Activated T-helper 1 cell treated with Interleukin-2 at 50 U/mL for 16 hours (primary cell): ENCODE measurements at places on chromosomes 1 and 21.

GRCh38 chr1:87202922-87203655 is 125.6 kb upstream of the LMO4 start:
- no peak for DNase-seq

- no peak for DNase-seq
These were observed 102.4 kb upstream of the ZNF281 start for GRCh38 chr1:200512191-200512590.

DNA sequence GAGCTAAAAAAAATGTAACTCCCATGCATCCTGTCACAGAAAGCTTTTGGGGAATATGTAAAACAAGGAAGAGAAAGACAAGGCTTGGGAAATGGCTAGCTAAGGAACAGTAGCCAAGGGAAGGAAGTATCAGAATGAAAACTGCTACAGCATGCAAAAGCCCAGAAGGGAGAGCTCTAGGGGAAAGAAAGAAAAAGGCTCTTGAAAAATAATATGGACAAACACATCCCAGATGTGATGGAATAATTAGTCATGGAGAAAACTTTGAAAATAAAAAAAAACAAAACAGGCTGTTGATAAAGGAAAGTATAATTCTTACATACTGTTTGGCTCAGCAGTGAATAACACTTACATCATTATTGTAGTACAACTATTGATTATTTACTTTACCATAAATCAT is 47.9 kb upstream of the VCAM1 start:
- DNase-seq: no peak

GRCh38 chr1:59831529-59831928 is 16.8 kb downstream of the HOOK1 start:
- no peak for DNase-seq

- DNase-seq: peak; percentile 23
These were observed 14.0 kb upstream of the CDA start for GRCh38 chr1:20574686-20575540.

DNA sequence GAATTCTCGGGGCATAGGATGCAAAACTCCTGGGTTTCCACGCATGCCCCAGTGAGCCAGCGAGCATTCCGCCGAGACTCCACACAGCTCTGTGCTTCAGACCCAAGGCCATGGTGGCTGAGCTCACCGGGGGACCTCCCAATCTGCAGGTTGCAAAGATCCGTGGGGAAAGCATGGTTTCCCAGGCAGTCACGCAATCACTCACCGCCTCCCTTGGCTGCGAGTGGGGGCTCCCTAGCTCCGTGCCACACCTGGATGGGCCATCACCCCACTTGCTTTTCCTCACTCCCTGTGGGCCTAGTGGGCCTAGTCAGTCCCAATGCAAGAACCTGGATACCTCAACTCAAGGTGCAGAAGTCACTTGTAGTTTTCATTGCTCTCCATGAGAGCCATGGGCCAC is 37.0 kb upstream of the SAMD11 start:
- no peak for DNase-seq
